Activated naive CD4-positive, alpha-beta T cell (primary cell): ENCODE measurements at places on chromosomes 12 and 14.

DNA sequence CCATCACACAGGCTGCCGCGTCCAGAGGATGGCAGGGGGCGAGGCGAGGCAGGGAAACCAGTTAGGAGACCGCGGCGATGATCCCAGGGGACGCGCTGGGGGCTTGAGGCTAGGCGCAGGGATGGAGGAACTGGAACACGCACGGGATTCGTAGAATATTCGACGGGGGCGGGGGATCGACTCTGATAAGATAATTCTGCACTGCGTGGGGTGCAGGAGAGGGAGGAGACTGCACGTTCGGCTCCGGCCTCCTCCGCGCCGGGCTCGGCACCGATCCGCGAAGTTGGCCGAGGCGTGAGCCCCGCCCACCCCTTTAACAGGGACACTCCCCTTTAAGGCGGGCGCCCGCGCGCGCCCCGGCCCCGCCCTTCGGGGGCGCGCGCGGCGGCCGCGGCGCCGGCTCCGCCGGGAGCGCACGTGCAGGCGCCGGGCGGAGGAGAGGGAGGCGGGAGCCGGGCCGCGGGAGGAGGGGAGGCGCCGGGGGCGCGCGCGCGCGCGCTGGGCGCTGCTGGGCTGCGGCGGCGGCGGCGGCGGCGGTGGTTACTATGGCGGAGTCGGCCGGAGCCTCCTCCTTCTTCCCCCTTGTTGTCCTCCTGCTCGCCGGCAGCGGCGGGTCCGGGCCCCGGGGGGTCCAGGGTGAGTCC is at the start of gene ACVR1B:
Gene ACVR1B, plus strand, starts transcription at position 501 of the 644 bp plus-strand sequence. Its CDS starts 45 bp downstream, at position 546.
- peak; percentile 75 for DNase-seq

DNA sequence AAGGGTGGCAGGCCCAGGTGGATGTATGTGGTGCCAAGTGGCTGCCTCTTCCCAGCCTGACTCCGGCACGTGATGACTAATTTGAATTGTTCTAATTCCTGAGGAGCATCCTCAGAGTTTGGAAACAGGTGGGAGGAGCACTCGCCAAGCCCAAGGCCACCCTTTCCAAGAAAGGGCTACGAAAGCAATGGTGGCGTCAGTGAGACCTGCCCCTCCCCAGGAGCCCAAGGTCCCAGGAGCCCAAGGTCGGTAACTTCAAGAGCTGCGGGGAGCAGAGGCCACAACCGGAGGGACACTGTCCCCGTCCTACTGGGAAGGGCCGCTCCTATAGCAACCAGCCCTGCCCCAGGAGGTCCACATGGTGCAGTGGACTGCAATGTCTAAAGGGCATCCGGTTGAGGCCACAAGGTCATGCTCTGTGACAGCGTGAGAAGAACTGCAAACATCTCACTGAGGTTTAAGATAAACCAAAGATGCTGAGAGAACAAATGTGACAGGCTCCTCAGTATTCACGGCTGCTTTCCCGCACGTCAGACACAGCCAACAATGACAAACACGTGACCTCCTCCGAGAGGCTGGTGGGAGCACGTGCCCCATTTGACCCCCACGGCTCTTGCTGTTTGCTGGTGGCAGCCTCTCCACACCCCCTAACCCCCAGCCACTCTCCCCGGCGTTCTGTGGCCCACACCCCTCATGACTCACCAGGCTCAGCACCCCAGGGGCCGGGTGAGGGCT is 79.6 kb downstream of the ITPK1 start:
- no peak for DNase-seq

DNA sequence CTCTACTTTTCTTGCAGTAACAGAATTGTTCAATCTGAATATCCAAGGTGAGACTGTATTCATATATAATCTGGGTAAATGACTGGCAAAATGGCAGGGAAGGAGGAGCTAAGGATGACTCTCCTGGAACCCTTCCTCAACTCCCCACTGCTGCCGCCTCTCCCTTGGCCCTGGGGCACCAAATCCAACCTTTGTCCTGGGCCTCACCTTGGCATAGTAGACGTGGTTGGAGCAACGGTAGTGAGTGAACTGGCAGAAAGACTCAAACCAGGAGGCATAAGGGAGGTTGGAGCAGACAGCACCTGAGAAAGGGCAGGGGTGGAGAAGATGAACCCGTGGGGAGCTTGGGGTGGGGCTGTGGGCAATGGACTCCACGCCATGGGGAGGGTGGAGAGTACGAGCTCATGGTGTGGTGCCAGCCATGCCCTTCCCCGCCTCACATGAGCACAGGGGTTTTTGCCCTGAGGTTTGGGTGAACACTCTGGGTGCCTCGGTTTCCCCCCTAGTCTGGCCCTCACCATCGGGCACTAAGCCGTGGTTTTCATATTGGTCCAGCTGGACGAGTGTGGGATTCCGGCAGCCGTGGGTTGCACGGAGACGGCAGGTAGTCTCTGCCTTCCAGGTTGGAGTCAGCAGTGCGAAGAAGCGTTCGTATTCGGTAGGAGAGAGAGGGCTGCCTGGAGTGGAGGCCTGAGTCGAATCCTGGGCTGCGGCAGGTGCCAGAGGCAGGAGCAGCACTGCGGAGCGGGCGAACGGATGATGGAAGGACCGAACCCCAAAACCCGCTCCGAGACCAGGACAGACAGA is 753 bp downstream of the ACRBP start:
- DNase-seq = no peak

DNA sequence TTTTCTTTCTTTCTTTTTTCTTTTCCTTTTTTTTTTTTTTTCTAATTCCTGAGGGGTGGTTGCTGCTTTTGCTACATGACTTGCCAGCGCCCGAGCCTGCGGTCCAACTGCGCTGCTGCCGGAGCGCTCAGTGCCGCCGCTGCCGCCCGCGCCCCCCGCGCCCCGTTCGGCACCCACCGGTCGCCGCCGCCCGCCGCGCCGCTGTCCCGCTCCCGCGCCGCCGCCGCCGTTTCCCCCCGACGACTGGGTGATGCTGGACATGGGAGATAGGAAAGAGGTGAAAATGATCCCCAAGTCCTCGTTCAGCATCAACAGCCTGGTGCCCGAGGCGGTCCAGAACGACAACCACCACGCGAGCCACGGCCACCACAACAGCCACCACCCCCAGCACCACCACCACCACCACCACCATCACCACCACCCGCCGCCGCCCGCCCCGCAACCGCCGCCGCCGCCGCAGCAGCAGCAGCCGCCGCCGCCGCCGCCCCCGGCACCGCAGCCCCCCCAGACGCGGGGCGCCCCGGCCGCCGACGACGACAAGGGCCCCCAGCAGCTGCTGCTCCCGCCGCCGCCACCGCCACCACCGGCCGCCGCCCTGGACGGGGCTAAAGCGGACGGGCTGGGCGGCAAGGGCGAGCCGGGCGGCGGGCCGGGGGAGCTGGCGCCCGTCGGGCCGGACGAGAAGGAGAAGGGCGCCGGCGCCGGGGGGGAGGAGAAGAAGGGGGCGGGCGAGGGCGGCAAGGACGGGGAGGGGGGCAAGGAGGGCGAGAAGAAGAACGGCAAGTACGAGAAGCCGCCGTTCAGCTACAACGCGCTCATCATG is 654 bp downstream of the FOXG1 start:
- no peak for DNase-seq

DNA sequence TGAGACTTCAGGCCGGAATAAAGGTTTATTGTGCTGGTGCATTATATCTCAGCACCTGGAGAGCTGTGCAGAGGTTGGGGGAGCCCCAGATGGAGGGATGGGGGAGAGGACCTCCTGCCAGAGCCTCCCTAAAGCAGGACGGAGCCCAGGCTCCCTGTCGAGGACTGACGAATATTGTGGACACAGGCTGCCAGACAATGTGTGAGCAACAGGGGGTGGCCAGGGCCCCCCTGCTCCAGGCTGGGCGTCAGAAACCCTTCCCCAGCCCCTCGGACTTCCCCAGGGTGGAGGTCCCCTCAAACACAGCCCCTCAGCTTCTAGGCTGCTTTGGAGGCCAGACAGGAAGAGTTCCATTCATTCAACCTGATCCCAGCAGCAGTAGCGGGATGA is 8.0 kb downstream of the TMEM119 start:
- no peak for DNase-seq

- no peak for DNase-seq
These were observed 53.7 kb downstream of the CCNK start for GRCh38 chr14:99534863-99535262.

GRCh38 chr12:19434538-19434937 is 4.8 kb upstream of the AEBP2 start:
- no peak for DNase-seq

- DNase-seq = no peak
These were observed 22.9 kb upstream of the RASSF8 start for GRCh38 chr12:25935355-25936144.

- DNase-seq = no peak
These were observed 37.0 kb downstream of the BTG1 start for GRCh38 chr12:92108651-92109050.

DNA sequence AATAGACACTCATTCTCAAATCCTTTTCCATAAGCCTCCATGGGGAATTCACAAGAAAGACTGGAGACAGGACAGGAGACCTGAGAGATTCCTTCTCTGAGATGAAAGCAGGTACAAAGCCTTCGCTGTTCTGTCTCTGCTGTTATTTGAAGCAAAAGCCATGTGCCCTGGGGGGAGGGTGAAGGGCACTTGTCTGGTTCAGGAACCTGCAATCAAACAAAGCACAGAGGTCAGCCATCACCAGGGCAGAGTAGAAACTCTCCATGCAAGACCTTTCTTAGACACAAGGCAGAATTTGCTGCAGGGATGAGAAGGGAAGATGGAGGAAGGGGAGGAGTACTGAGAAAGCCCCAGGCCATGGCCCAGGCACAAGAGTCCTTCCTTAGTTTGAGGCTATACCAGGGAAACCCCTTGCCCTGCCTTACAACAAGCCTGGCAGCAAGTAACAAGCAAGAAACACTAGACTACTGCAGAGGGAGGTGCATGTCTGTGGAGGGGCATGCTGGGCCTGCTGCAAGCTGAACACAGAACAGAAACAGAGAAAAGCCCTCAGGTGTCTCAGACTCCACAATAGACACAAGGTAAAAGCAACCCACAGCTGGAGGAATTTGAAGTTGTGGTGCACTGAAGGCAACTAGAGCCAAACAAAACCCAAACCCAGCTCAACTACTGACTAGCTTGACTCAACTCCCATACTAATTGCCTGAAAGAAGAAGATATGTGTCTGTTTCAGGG is 7.8 kb upstream of the ART4 start:
- DNase-seq = no peak

- no peak for DNase-seq
These were observed 69.4 kb upstream of the PTPRB start for GRCh38 chr12:70706611-70707010.

DNA sequence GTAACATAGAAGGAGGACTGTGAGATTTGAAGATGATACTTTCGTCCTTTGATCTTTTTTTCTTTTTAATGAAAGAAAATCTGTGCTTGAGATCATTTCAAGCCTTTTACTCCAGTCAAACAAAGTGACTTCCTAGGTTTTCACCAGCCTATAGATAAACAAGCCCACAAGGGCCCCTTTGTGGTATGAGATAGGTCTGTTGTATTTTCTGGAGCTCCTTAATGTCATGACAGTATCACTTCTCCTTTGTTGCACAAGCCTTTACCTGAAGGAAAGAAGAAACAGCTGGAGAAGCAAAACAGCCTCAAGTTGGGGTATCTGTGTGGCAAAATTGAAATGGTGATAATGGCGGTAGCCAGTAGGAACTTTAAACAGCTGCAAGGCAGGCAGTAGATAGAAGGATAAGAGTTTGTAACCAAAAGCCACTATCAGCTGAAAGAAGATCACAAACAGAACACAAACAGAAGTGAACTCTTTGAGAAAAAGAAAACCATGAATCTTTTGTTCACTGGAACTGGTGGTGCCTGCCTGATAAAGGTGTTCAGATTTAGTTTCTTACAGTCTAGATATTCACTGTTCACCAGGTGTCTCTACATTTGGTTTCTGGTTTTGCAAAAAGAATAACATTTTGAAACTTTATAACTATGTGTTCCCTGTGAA is 96.8 kb downstream of the LGR5 start:
- no peak for DNase-seq

DNA sequence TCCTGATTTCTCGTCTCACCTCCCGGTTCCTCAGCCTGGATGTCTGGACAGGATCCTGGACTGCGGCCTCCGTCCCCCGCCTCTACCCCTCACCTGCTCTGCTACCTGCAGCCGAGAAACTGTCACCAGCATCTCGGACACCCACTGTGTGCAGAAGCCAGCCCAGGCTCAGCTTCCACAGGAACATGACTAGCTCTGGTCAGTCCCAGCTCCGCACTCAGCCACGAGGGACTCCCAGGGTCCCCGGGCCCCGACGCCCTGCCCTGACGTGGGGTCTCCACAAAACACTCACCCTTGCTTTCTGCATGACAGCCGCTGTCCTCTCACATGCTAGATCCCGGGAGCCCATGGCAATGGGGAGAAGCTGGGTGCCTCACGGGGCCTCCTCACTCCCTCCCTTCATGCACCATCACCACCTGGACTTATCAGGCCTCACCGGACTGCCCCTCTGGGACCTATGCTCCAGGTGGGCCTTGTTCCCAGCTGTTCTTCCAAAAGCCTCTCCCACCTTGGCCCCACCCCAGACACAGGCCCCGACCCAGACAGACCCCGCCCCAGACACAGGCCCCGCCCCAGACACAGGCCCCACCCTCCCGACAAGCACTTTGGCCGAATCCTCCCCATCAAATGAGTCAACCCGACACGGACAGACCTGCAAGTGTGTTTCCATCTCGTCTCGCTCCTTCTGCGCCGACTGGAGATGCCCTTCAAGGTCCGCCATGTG is 26.9 kb upstream of the ANKLE2 start:
- no peak for DNase-seq

DNA sequence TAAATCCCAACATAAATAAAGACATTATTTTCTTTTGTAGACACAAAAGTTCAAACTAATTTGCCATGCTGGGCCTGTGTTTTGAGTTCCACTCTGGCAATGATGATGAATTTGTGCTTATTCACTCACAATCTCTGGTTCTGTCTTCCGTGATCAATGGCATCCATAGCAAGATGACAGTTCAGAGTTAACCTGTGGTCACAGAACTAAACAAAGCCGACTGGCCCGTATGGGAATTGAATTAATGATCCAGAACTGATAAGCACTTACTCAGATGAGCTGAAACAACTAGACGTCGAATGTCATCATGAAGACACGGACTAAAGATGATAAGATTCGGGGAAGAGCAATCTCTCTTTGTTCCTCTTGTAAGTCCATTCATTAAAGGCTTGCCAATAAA is 81.6 kb downstream of the CAPZA3 start:
- DNase-seq = no peak

GRCh38 chr14:101681795-101682194 is 79.7 kb upstream of the PPP2R5C start:
- DNase-seq = no peak

GRCh38 chr14:96383445-96383844 is 8.5 kb upstream of the AK7 start:
- no peak for DNase-seq

GRCh38 chr12:52243856-52244614 is 11.0 kb downstream of the KRT7 start:
- peak; percentile 19 for DNase-seq

GRCh38 chr12:43579206-43579605 is 27.2 kb upstream of the ADAMTS20 start:
- DNase-seq = no peak

- no peak for DNase-seq
These were observed 19.6 kb downstream of the RMST start for GRCh38 chr12:97482143-97482693.

DNA sequence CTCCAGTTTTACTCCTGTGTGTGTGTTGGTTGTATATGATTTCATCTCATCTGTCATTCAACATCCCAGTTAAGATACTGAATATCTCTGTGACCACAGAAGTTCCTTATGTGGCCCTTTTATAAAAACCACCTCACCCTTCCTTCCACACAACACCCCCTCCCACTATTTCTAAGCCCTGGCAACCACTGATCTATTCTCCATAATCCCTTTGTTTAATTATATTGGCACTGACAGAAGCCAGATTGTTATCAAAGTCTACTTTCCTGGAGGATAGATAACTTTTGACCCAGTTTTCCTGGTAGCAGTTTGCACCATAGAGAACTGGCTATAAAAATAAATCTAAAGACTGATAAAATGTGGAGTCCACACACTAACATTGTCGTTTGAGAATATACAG is 902.8 kb downstream of the SLC16A7 start:
- no peak for DNase-seq
